ENCODE measurements at places on chromosomes 7 and 10. TPM values are rescaled to one million over a fixed set of nuclear protein-coding genes. Genes with fewer than 3 reads are reported as not detected.

The HKDC1 gene
- 6.5 TPM for total RNA-seq

The RADIL gene
- total RNA-seq, result not detected

GRCh38 chr7:74506325-74506724, 52.6 kb downstream of the GTF2IRD1 start:
- H3K27me3 ChIP-seq, result peaks cover 6% of the 10 kb centered on the region
- no peak for DNase-seq
- H3K27ac ChIP-seq, result no peak overlapping the region
- no peaks in the 10 kb centered on the region for H3K36me3 ChIP-seq
- no peak overlapping the region for H3K4me3 ChIP-seq
- no peaks in the 10 kb centered on the region for H3K4me1 ChIP-seq

DNA sequence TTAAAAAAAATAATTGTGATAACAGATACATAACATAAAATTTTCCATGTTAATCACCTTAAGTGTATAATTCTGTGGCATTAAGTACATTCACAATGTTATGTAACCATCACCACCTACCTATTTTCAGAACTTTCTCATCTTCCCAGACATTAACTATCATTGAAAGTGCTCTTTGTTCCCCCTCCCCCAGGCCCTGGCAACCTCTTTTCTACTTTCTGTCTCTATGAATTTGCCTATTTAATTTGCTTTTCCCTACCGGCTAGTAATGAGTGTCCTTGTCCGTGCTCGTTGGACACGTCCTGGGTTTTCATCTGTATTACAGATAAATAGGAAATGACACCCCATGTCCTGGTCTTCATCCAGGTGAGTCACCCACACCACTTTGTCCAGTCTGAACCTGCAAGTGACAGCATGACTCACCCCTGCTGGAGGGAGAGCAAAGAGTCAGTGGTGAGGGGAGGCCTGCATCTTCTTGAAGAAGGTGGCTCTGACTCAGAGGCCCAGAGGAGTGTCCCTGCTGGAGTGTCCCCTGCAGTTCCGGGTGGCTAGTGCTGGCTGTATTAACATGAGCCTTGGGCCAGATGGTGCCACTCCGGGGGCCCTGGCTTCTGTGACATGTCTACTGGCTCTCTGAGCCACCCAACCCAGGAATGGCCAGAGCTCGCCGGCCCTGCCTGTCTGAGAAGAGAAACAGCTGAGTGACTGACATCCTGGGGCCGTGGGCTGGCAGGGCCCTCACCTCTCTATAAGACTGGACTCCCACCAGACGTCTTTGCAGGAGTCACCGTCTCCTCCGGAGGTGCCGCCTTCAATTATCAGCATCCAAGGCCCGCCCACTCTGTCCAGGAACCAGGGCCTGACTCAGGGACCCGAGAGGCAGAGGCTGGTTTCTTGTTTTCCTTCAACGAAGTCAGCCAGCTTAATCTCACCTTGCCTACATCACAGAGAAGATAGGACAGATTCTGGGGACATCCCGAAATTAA, 503.2 kb upstream of the MKI67 start:
- no peak overlapping the region for H3K4me3 ChIP-seq
- no peaks in the 10 kb centered on the region for H3K27me3 ChIP-seq
- no peaks in the 10 kb centered on the region for H3K4me1 ChIP-seq

GRCh38 chr10:93313798-93314197, 168.3 kb downstream of the MYOF start:
- DNase-seq, result no peak
- H3K4me1 ChIP-seq, result no peaks in the 10 kb centered on the region

DNA sequence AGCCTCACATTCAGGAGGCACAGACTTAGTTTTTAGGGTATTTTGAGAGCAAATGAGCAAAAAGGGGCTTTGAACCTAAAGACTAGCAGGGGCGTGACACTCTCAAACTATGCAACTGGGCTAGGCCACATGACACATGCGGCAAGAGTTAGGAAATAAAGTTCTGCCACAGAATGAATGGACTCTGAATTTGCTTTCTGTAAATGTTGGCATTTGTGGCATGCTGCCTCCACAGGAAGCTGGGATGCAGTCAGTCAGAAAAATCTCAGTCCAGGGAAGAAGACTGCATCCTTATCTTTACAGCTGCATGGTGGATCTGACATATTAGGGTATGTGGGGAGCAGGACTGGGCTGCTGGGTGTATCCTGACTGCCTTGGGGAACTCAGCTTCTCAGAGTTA, 181.0 kb downstream of the COBL start:
- no peak overlapping the region for H3K4me3 ChIP-seq
- H3K27ac ChIP-seq, result no peak overlapping the region
- DNase-seq, result no peak
- H3K36me3 ChIP-seq, result no peaks in the 10 kb centered on the region
- no peaks in the 10 kb centered on the region for H3K27me3 ChIP-seq

DNA sequence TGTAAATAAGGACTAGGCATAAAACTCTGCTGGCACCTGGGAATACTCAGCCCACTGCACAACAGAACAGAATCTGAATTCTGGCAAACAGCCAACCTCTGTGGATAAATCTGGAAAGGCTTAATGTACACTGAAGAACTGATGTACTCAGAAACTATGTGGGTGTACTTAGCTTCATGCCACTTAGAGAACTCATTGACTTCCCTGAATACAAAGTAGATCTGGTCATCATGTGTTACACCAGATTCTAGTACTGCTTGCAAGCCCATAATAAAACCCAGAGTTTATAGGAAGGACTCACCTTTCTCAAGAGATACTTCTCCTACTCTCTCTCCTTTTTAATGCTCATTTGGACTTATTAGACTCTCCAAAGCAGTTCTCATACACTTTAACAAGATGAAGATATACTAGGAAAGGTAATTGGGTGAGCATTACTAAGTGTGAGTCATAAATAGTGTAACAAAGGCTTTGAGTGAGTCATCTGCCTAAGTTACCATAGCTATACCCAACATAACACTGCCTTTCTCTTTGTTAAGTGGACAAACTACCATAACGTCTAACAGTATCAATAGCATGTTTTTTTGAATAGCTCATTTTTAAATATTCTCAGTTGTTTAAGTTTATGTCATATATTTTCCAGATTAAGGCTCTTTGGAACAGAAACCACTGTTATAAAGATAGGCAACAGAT, 309.1 kb downstream of the MDFIC start:
- H3K4me3 ChIP-seq, result no peak overlapping the region
- no peak for DNase-seq
- no peaks in the 10 kb centered on the region for H3K36me3 ChIP-seq
- peak overlapping the region; percentile 27 for H3K27ac ChIP-seq
- H3K27me3 ChIP-seq, result no peaks in the 10 kb centered on the region

DNA sequence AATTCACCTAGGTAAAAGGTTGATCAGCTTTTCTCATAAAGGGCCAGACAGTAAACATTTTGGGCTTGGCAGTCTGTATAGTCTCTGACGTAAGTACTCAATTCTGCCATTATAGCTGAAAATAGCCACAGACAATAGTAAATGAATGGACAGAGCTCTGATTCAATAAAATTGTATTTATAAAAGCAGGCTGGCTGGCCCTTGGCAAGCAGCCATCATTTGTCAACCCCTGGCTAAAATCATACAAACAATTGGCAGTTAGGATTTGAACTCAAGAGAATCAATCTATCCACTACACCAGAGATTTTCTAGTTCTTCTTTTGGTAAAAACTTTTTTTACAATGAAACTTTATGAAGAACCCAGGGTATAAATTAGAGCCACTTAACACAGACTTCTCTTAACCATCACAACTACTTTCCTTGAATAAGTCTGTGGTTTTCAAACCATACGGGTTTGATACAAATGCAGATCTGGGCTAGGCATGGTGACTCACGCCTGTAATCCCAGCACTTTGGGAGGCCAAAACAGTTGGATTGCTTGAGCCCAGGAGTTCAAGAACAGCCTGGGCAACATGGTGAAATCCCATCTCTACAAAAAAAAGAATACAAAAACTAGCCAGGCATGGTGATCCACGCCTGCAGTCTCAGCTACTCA, 124.5 kb downstream of the SLC16A9 start:
- no peaks in the 10 kb centered on the region for H3K4me1 ChIP-seq
- H3K4me3 ChIP-seq, result no peak overlapping the region
- H3K27ac ChIP-seq, result no peak overlapping the region
- no peaks in the 10 kb centered on the region for H3K27me3 ChIP-seq
- no peak for DNase-seq

GRCh38 chr10:109202111-109202510, 721.2 kb downstream of the XPNPEP1 start:
- H3K27ac ChIP-seq, result no peak overlapping the region
- H3K36me3 ChIP-seq, result no peaks in the 10 kb centered on the region
- DNase-seq, result no peak
- H3K4me3 ChIP-seq, result no peak overlapping the region
- H3K27me3 ChIP-seq, result no peaks in the 10 kb centered on the region
- no peaks in the 10 kb centered on the region for H3K4me1 ChIP-seq

DNA sequence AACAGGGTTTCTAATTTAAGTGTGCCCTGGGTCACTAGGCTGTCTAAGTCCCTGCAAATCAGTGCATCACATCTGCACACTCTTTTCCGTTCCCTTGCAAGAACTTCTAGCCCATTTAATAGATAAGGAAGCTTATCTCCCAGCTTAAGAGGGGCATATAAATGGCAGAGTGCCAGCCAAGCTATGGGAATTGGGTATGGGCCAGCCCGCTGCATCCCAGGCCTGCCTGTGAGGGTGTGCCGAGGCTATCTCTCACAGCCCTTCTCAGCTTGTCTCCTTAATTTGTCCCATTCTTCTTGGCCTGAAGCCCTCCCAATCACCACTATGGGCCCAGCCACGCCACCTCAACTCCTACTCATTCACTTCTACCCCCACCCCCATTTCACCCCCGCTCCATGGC, 14.7 kb downstream of the AQP1 start:
- H3K4me3 ChIP-seq, result no peak overlapping the region
- H3K4me1 ChIP-seq, result no peaks in the 10 kb centered on the region
- no peak overlapping the region for H3K27ac ChIP-seq
- H3K36me3 ChIP-seq, result no peaks in the 10 kb centered on the region
- no peak for DNase-seq
